ENCODE measurements at places on chromosomes 4 and X.

GRCh38 chrX:154083126-154083517 is 14.4 kb downstream of the MECP2 start:
- DNase-seq: no peak

DNA sequence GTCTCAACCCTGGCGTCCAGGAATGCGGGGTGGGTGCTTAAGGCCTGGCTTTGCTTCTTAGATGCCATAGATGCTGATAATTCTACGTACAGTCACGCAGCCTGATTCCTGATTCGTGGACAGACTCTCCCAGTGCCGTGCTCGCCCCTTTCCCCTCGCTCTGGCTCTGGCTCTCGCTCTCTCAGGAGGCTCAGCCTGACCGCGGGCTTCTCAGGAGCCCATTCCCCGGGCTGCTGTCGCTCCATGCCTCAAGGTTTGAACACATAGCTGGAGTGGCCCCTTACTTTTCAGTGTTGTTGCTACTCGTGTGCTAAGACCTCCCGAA is 59.2 kb upstream of the ZC4H2 start:
- no peak for DNase-seq

GRCh38 chrX:148381603-148382002 is 118.8 kb upstream of the AFF2 start:
- DNase-seq: no peak

DNA sequence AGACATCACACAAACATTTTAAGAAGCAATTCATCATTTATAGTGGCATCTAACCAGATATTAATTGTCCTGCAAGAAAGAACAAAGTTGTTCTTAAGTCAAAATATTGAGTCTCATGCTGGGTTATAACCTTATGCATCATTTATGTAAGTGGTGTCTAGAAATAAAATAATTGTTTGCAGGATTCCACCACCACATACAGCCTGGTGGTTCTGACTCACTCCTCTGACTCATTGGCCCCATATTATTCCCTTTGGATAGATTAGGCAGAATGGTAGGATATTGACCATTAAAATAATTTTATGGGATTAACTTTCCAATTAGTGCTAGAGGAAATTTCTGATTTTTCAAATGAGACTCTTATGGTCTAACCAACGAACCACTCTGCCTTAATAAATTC is 384.5 kb downstream of the GRXCR1 start:
- DNase-seq: no peak

DNA sequence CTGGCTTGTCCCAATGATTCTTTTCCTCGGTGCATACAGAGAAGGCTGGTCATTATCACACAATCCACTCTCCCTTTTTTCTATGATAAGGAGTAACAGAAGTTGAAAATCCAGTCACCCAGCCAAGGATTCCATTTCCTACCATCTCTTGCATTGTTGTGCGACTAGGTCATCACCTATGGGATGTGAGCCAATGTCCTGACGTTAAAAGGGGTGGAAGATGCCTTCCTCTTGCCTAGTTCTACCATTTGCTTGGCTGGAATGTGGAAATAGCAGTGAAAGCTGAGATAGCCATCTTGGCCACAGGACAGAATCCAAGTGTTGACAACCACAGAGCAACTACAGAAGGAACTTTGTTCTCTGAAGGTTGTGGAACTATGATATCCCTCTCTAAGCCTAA is 132.2 kb upstream of the KIT start:
- DNase-seq: no peak

DNA sequence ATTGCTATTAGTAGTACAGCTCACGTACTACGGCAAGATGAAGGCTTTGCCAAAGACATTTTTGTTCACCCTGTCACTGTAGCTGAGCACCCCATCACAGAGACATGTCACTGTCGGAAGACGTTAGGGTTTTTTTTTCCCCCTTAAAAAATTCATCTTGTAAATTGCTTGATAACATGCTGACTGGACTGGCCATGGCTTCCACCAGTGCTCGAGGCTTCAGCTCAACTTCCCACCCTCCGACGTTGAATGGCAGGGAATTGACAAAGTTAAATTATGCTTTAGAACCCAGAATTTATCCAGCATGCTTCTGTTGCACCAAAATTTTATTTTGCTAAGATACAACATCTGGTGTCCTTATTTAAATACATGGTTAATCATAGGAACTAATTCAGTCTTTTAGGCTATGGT is 707 bp upstream of the OTUD4 start:
- DNase-seq: no peak

DNA sequence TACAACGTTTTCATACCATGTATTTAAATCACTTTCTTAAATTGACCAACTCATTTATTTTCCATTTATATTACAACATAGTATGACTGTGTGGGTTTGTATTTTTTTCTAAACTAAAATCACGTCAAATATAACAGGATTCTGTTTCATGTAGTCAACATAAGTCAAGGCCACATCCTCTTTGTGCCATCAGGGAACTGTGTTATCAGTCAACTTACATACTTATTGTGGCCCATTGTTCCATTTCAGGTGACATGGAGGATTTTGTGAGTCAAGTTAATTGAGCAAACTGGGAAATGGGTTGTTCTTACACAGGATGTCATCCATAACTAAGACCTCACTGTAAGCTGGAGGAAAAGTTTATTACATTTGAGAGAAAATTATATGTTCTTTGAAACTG is 35.9 kb downstream of the STK26 start:
- no peak for DNase-seq

Measured in stimulated activated CD8-positive, alpha-beta memory T cell treated with anti-CD3 and anti-CD28 coated beads, Interleukin-7, amount 100 ng/mL, for 1 hour (primary cell).